ENCODE measurements at places on chromosomes 1 and 21. TPM values are rescaled to one million over a fixed set of nuclear protein-coding genes. Genes with fewer than 3 reads are reported as not detected.

- DNase-seq, result no peak
Measured at GRCh38 chr1:168512864-168513595, 30.8 kb downstream of the XCL2 start.

GRCh38 chr1:193846876-193847604 is 660.6 kb upstream of the B3GALT2 start:
- DNase-seq, result no peak

DNA sequence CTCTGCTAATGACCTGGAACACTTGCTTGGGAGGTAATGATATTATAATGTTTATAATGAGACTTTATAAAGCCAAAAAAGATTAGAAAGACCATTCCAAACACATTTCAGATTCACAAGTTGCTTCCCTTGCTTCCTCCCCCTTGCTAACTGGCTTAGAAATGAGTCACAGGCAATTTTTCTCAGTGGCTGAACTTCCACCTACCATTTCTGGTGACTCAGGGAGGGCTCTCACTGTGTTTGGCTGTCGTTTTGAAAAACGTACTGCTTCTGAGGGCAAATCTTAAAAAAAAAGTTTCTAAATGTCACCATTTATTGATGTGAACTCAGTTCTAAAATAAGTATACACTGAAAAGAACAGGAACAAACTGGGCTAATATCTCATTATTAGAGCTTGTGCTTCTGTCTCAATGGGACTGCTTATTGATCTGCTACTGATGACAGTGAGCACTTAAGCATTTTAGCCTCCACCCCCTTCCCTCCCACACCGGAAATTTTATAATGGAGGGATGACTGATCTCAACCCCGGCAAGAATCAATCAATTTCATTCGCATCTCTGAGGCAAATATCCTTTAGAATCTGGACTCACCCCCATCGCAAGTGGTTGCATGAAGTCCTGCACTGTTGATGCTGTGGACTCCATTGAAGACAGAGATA is 278.3 kb downstream of the KCTD3 start:
- peak; percentile 10 for DNase-seq

- no peak for DNase-seq
Measured at GRCh38 chr1:14849038-14849437, 250.6 kb downstream of the KAZN start.

DNA sequence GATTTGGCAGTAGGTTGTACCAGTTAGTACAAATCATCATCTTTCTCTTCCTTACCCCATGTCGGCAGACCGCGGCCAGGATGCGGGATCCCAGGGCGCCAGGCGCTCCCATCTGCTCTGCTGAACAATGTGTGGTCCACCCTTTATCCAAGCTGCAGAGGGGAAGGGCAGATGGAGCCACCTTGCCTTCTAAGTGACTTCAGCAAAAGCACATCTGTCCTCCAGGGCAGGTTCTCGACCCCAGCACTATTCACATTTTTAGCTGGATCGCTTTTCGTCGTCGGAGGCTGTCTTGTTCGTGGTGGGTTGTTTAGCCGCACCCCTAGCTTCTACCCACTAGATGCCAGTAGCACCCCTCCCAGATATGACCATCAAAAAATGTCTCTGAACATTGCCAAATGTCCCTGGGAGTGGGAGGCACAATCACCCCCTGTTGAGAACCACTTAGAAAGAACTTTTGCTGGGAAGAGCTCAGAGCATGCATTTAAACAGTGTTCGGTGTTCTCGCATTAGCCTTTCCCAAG is 58.1 kb upstream of the SIM2 start:
- DNase-seq, result no peak

DNA sequence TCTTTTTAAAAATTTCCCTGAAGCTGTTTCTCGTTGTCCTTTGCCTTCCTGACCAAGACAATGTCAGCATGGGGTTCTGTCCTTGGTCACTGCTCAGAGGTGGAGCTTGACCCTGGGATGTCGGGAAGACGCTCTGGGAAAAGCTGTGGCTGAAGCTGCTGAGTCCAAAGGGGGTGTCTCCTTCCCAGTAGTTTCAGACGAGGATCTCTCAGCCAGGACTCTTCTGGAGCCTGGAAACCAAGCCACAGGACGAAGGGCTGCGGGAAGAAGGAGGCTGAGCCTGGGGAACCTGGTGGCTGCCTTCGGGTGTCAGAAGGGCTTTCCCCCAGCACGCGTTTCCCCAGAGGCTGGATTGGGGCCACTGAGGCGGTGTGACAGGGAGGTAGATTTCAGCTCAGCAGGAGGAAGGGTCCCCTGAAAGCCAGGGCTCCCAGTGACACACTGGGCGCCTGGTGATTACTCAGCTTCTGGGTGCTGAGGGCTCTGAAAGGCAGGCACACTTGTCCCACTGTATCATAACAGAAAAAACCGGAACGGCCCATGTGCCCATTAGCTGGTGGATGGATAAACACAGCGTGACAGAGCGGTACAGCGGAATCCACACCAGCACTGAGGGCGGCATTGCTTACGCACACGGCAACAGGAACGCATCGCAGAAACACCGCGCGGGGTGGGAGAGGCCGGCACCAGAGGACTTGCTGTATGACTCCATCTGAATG is 5.0 kb upstream of the KRTAP12-1 start:
- no peak for DNase-seq

GRCh38 chr1:26017606-26018005 is 4.0 kb upstream of the EXTL1 start:
- DNase-seq, result no peak

The B3GALT5 gene
- polyA plus RNA-seq, result 3.1 TPM

The IL19 gene
- polyA plus RNA-seq, result not detected
